ENCODE measurements at places on chromosomes 5 and 9.

GRCh38 chr5:135482381-135482933, 30.3 kb upstream of the TIFAB start:
- no peak for DNase-seq

- no peak for DNase-seq
Observed at GRCh38 chr9:85147046-85147640, 477.6 kb downstream of the NTRK2 start.

GRCh38 chr5:158234323-158235158, 375.6 kb upstream of the CLINT1 start:
- peak; percentile 30 for DNase-seq

DNA sequence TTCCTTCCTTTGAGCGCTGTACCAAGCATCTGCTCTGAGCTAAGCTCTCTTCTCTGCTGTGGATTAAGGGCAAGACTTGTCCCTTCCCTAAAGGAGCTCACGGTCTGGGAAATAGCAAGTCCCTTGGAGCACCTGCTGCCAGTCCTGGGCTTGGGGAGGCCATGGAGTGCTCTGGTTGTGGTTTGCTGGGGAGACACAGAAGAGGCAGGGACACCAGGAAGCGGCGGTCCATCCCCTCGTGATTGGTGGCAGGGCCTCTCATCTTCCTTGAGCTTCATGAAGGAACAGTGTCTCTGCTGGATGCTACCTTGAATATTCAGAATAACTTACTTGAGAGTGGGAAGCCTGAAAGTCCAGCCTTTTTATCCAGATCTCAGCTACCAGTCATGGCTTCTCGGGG, 35.3 kb downstream of the COL5A1 start:
- DNase-seq, result no peak

- DNase-seq, result no peak
Observed at GRCh38 chr9:14183001-14183400, 130.9 kb downstream of the NFIB start.

- DNase-seq, result peak; percentile 53
Observed at GRCh38 chr5:173495225-173495904, 121.1 kb downstream of the BOD1 start.

GRCh38 chr9:16236882-16237281, 633.6 kb downstream of the BNC2 start:
- peak; percentile 85 for DNase-seq

DNA sequence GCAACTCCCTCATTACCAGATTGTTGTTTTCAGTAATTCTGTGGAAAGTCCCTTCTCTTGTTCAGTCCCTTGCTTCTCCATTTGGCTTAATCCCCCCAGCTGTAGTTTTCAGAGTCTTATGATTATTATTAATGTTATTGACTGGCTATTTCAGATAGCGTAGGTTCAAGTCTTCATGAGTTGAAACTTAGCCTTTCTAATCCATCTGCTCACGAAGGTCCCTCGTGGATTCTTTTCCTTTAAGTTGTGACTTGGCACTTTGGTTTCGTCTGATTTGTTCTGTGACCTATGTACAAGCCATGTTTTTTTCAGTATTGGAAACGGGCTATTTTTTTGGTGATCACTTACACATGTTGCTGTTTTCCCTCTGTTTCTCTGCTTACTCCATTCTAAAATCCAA, 260.3 kb downstream of the TMEM167A start:
- no peak for DNase-seq

DNA sequence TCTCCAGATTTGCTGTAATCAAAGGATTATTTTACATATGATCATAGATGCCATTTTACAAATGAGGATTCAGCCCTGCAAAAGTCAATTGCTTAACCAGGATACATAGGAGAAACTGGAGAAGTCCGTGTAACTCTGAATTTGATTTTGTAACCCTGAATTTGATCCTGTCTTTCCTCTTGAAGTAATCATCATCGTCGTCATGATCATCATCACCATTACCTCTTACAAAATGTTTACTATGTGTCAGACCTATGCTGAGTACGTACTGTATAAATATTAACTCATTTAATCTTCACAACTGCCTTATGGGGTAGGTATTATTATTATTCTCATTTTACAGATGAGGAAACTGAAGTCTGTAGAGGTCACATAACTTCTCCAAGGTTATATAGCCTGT, 271.5 kb downstream of the DOCK8 start:
- no peak for DNase-seq

GRCh38 chr9:31745886-31746285, 638.6 kb upstream of the ACO1 start:
- no peak for DNase-seq

GRCh38 chr5:141709699-141710267, 27.8 kb upstream of the ARAP3 start:
- DNase-seq, result no peak

GRCh38 chr5:158382473-158382872, 523.5 kb upstream of the CLINT1 start:
- peak; percentile 97 for DNase-seq
